Epithelial cell of alveolus of lung (primary cell): ENCODE measurements at places on chromosomes 12 and 14. TPM values are rescaled to one million over a fixed set of nuclear protein-coding genes. Genes with fewer than 3 reads are reported as not detected.

PPP1R1A gene
- total RNA-seq = not detected in 2 replicates

ADGRD1 gene
- total RNA-seq = 0.40 and 0.78 TPM in 2 replicates

ETFRF1 gene
- 13.4 and 26.3 TPM in 2 replicates for total RNA-seq

FGF6 gene
- not detected in 2 replicates for total RNA-seq

MIP gene
- total RNA-seq = not detected in 2 replicates

KITLG gene
- 25.2 and 47.7 TPM in 2 replicates for total RNA-seq

SMIM41 gene
- total RNA-seq = 0.13 and 50.8 TPM in 2 replicates

TSPAN9 gene
- 27.4 and 57.2 TPM in 2 replicates for total RNA-seq

BDKRB1 gene
- total RNA-seq = 4.8 and 53.3 TPM in 2 replicates

FGD4 gene
- total RNA-seq = 6.7 and 10.5 TPM in 2 replicates

OTOGL gene
- under 0.01 TPM in 1 of 2 replicates, not detected in the other for total RNA-seq

IL22 gene
- not detected in 2 replicates for total RNA-seq

PTPN6 gene
- 1.0 and 4.2 TPM in 2 replicates for total RNA-seq

KICS2 gene
- total RNA-seq = 5.1 and 7.4 TPM in 2 replicates

FOXG1 gene
- total RNA-seq = under 0.01 TPM in 1 of 2 replicates, not detected in the other

FOXN3 gene
- 35.3 and 49.9 TPM in 2 replicates for total RNA-seq

TMEM106C gene
- total RNA-seq = 33.5 and 55.7 TPM in 2 replicates

SDSL gene
- 1.8 and 7.8 TPM in 2 replicates for total RNA-seq

RAPGEF3 gene
- total RNA-seq = 0.72 and 1.6 TPM in 2 replicates

PLEK2 gene
- 5.0 and 30.3 TPM in 2 replicates for total RNA-seq

ZFYVE1 gene
- total RNA-seq = 12.3 and 26.7 TPM in 2 replicates

VRTN gene
- total RNA-seq = not detected in 2 replicates

GPR84 gene
- total RNA-seq = 0.13 TPM in 1 of 2 replicates, not detected in the other

CISTR gene
- total RNA-seq = not detected in 2 replicates

KHNYN gene
- total RNA-seq = 33.4 TPM in 2 replicates

TAS2R42 gene
- not detected in 2 replicates for total RNA-seq

SOCS2 gene
- 17.3 and 34.9 TPM in 2 replicates for total RNA-seq

KRT6B gene
- 1.0 TPM in 1 of 2 replicates, not detected in the other for total RNA-seq

LMNTD1 gene
- total RNA-seq = not detected in 2 replicates

PLEKHG7 gene
- total RNA-seq = 0.13 TPM in 1 of 2 replicates, not detected in the other

DENND5B gene
- total RNA-seq = 5.6 and 6.9 TPM in 2 replicates

KRT74 gene
- not detected in 2 replicates for total RNA-seq

MNAT1 gene
- 15.4 and 39.0 TPM in 2 replicates for total RNA-seq

ZNF385A gene
- 3.2 and 13.9 TPM in 2 replicates for total RNA-seq

AMHR2 gene
- total RNA-seq = not detected in 2 replicates

ADAMTS20 gene
- total RNA-seq = 0.24 TPM in 1 of 2 replicates, not detected in the other

AMIGO2 gene
- total RNA-seq = 1.4 and 33.6 TPM in 2 replicates

SLC15A4 gene
- total RNA-seq = 42.6 and 48.1 TPM in 2 replicates

ABCD4 gene
- total RNA-seq = 24.0 and 36.7 TPM in 2 replicates

SSPN gene
- 3.8 and 13.3 TPM in 2 replicates for total RNA-seq

GLT8D2 gene
- total RNA-seq = 8.2 and 13.1 TPM in 2 replicates

KRT71 gene
- not detected in 2 replicates for total RNA-seq

TOGARAM1 gene
- 5.6 and 18.2 TPM in 2 replicates for total RNA-seq

EEF1AKMT3 gene
- total RNA-seq = 7.4 and 14.5 TPM in 2 replicates

STON2 gene
- total RNA-seq = 0.96 and 1.9 TPM in 2 replicates

CLEC4E gene
- not detected in 2 replicates for total RNA-seq

LRRIQ1 gene
- total RNA-seq = 0.13 and 0.48 TPM in 2 replicates

FGF23 gene
- not detected in 2 replicates for total RNA-seq

DNM1L gene
- total RNA-seq = 51.2 and 55.2 TPM in 2 replicates

ZFP36L1 gene
- 116 and 138 TPM in 2 replicates for total RNA-seq
